ENCODE measurements at places on chromosomes 5 and 9.

DNA sequence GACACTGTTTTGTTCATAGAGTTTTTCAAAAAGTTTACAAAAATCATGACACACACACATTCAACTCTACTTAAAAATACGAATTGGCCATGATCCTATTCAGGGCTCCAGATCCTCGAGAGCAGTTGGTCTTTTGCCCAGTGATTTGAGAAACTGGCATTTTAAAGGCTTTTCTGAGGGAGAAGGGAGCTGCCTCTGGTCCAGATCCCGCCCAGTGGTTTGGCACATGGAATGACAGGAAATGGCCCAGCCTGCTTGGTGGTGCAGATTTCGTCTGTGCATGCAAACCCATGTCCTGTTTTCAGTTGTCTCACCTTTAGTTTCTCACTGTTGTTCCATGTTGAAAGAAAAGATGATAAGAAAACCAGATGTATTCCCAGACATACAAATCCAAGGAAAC lies 3.6 kb downstream of the CAMK4 start:
- DNase-seq = no peak

- no peak for DNase-seq
Observed at GRCh38 chr9:114258866-114259797, 63.8 kb upstream of the ORM1 start.

- DNase-seq = no peak
Observed at GRCh38 chr5:172207511-172207910, 13.5 kb downstream of the EFCAB9 start.

DNA sequence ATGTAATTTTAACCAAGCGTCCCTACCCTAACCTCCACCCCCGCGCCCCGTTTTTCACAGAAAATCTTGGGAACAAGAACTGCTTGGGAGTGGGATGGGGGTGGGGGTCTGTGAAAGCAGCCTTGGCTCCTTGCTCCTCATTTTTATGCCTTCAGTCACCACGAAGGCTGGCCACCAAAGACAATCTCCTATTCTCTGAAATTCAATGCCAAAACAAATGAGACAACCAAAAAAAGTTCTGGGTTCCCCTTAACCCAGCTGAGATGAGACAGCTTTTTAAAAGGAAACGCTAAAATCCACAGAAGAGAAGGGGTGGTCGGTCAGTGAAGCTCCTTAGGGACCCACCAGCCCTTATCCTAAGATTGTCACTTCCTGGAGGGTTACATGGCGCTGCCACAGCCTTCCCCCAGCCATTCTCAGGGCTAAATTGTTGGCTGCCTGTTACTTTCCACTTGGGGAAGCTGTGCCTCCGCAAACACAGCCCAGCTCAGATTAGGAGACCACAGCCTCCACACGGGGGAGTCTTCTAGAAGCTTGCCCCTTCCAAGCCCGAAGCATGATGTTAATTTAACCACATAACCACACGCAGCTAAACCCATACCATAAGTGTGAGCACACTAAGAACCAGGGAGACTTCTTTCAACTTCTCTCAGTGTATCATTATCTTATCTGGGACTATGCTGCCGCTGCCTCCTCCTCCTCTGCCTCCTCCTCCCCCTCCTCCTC lies 136.3 kb downstream of the FOXD1 start:
- no peak for DNase-seq

DNA sequence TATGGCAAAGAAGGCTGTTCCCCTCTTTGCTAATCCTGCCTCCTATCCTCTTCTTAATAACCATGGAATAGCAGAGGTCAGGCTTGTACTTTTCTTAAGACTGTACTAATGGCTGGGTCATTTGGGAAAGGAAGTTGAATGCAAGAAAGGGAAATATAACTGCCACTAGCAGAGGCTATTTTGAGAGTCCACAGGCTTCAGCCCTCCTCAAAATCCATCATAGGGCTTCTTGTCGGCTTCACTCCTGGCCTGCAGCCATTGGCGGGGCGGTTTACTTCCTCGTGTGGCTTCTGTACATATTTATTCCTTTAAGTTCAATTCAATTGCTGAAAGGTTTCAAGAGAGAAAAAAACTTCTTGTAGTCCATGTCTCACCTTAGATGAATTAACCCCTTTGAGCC lies 2.8 kb upstream of the PARP8 start:
- no peak for DNase-seq
